Renal cortex interstitium (tissue), 15 donors: ENCODE measurements at places on chromosomes 1 and 21. TPM values are rescaled to one million over a fixed set of nuclear protein-coding genes. Genes with fewer than 3 reads are reported as not detected.

The TAS1R1 gene
- not detected for polyA plus RNA-seq

GRCh38 chr21:31446226-31446855 lies 102.3 kb upstream of the TIAM1 start:
- DNase-seq, result no peak

The TSACC gene
- 0.82 TPM for polyA plus RNA-seq

The CFAP45 gene
- 4.4 TPM for polyA plus RNA-seq

GRCh38 chr1:9651565-9652378 lies at the start of gene PIK3CD:
TSS of gene PIK3CD (plus strand) at chr1:9651731. CDS start at chr1:9710456, 58,725 bp downstream.
- no peak for DNase-seq

- no peak for DNase-seq
Observed at GRCh38 chr1:164583835-164584539, 25.0 kb downstream of the PBX1 start.

The PDC gene
- 0.39 TPM for polyA plus RNA-seq

The SERPINC1 gene
- 0.40 TPM for polyA plus RNA-seq

DNA sequence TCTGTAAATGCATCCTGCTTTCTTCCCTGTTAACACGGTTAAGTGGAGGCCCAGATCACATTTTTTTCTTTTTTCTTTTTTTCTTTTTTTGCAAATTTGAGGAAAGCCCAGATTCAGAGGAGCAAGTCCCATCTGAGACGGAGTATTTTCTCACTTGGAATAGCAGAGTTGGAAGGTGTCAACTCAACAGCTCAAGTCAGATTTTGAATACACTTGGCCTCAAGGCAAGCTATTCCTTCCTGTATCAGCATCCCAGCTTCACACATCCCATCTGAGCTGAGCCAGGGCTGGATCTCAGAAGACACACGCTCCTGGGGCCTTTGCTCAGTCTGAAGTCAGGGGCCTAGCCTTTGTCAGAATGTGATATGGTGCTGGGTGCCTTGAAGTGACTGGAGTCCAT lies 11.5 kb upstream of the TNR start:
- no peak for DNase-seq

DNA sequence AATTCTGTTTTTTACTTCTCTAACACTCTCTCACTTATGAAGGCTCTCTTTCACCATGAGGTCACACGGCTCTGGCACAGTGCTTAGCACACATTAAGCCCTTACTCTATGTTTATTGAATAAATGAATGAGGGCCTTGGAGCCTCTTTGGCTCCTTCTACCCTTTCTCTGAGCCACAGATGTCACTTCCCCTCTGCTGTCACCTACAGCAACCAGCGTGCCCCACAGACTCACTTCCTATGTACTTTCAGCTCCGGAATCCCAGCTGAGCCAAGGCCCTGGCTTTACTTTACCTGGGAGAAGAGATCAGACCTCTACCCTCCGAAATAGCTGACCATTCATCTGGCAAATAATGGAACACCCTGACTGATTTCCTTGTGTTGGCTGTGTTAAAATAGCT lies 53.7 kb upstream of the HMCN1 start:
- DNase-seq, result no peak

The OVAAL gene
- polyA plus RNA-seq, result not detected

GRCh38 chr1:1206376-1206965 lies at the start of gene TNFRSF18:
TSS of gene TNFRSF18 (minus strand) at chr1:1206592. CDS start at chr1:1206571, 21 bp downstream.
- no peak for DNase-seq

The HSD3B2 gene
- 1.0 TPM for polyA plus RNA-seq

DNA sequence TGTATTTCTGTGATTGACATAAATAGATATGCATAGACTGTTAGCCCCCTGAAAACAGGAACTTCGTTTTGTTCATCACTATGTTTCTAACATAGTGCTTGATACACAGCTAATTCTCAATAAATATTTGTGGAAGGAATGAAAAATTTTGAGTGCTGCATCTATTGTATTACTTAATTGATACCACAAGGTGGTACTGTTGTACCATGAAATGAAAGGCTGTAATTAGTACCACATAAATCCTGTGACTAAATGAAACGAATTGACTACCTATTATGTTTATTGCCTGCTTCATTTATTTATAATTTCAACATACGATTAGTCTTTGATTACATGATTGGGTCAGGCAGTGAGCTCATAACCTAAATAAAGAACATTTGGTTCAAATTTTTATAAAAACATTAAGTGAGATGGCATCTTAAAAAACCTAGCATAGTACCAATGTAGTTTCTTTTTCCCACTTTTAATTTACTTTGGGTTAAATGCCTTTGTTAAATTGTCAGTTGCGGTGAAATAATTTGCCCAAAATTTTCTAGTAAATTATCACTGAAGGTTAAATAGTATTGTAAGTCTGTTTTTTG lies 15.0 kb upstream of the TGFB2 start:
- no peak for DNase-seq

DNA sequence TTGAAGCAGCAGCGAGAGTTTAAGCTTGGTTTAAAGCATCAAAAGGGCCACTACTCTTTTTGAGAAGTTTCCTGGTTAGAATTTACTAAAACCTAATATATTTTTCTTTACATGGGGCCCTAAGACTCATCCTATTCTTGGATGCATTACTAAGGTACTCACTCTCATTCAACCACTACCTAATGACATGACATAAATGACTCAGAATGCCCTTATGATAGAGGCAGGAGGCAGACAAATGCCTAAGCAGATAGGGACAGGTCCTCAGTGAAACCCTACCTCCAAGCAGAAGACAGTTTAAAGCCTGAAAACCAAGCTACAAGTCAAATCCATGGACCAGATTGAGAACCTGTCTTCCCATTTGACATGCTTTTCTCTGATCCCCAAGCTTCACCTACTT lies 34.3 kb upstream of the SLC35A3 start:
- no peak for DNase-seq

The ST6GALNAC5 gene
- 2.4 TPM for polyA plus RNA-seq

The HENMT1 gene
- polyA plus RNA-seq, result 11.6 TPM

DNA sequence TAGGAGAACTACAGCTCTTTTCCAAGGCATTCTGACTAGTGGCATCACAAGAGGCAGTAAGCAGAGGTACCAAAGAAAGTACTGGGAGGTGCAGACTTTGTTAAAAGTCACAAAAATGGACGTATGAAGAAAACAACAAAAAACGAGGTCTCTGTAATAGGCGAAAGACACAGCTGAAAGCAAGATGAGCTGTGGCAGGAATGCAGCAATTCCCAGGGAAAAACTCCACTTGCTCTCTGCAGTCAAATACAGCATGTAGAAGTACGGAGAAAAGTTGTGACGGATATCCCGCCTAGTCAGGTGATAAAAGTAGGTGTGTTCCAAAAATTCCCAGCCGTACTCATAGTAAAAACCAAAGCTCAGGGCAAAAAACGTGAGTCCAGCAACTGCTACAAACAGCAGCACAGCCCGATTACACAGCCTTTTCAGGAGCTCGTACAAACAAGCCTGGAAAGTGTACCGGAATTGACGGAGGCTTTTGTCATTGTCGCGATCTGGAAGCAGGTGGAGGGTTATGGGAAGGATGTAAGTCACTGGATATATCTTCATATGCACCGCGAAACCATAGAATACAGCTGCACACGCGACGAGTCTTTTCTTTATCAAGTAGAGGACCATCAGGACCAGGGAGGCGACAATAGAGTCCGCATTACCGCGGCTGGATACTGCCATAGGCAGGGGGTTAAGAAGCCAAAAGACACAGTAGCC lies 979 bp downstream of the PIGM start:
- DNase-seq, result peak; percentile 4

- no peak for DNase-seq
Observed at GRCh38 chr1:158681606-158682005, 4.9 kb downstream of the SPTA1 start.

The MATN1 gene
- polyA plus RNA-seq, result 0.34 TPM

DNA sequence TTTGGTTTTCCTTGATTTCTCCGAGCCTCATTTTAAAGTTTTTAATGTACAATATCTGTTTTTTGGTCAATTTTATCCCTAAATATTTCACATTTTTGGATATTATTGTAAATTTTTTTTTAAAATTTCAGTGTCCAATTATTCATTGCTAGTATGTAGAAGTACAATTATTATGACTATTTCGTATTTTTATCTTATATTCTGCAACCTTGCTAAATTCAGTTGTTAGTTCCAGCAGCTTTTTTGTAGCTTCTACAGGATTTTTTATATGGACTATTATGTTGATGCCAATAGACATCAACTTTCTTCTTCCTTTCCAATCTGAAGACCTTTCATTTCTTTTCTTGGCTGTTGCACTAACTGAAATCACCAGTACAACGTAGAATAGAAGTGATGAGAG lies 4.1 kb upstream of the PLA2G2F start:
- no peak for DNase-seq

The SPRR2F gene
- polyA plus RNA-seq, result not detected

DNA sequence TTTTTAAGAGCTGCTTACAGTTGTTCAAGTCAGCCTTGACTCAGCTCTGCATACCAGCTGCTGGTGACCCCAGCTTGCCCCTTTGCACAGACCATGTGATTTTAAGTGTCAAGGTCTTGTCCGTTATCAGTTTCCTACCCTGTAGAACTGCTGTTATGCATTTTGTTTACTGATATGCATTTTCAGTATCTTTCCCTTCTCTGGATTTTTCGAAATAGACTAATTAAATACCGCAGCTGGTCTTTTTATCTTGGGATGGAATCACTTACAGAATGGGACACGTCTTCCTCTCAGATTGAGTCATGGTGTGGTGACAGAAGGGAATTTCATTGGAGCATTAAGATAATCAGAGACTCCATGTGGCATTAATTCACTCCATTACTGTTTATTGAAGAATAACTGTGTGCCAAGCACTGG lies 145.6 kb downstream of the FMN2 start:
- DNase-seq, result no peak

The PTCH2 gene
- 5.5 TPM for polyA plus RNA-seq

The MAP10 gene
- 7.3 TPM for polyA plus RNA-seq

DNA sequence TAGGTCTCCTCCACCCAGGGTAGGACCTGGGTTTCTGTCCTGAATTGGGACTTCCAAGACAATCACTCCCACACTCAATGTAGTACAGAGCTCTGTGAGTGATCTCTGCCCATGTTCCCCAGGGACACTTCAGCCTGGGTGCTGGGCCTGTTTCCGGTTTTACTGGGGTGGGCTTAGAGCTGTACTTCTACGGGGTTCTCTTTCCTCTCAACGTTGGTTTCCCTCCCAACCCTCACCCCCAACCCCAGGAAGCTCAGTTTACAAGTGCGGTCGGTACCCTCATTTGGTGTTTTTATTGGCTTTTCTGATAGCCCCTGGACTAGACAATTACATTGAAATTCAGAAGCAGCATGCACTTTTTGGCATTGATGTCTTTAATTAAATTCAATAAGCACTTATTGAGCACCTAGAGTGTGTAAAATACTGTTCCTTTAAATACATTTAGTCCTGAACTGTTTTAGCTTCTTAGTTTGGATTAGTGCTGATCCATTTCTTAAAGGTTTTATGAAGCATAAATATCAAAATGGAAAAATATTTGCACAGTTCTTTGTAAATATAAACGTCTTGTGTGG lies 542 bp upstream of the XPR1 start:
- DNase-seq, result no peak

The SAMD13 gene
- polyA plus RNA-seq, result 5.4 TPM

DNA sequence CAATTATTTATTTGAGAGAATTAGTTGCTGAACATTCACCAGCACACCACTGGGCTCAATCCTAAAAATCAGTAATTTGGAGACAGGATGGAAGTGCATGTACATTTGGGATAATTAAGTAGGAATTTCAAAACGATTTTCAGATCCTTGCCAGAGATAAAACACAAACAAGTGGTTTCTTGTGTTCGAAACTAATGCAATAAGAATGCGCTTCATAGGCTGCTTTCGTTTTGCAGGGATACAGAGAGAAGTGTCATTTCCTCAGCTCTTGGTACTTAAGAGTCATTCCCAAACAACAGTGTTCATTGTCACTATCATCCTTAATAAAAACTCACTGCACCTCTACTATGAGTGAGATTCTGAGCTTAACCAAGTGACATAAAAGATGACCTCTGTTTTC lies 20.6 kb upstream of the USP24 start:
- DNase-seq, result no peak

GRCh38 chr1:43065616-43066399 lies 106.3 kb downstream of the EBNA1BP2 start:
- DNase-seq, result no peak

The ZNF691 gene
- polyA plus RNA-seq, result 21.1 TPM

DNA sequence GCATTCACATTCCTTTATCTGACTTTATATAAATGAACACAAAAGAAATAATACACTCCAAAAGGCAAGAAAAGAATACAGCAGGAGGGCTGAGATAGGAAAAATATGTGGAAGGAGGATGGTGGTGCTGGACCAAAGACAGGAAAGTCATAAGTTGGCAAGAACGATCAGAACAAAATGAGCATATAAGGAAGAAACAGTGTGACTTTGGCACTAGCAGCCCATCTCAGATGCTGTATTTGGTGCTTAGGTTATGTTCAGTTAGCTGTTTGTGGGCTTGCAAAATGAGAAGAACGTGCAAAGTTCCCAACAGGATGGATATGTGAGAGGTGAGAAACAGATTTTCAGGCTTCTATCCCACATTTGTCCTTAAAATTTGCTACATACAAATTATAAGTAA lies 719.8 kb upstream of the ADGRL4 start:
- DNase-seq, result no peak

The HFM1 gene
- polyA plus RNA-seq, result 10.2 TPM

- DNase-seq, result no peak
Observed at GRCh38 chr1:213852107-213852506, 135.7 kb upstream of the PROX1 start.

The NOS1AP gene
- 18.0 TPM for polyA plus RNA-seq

DNA sequence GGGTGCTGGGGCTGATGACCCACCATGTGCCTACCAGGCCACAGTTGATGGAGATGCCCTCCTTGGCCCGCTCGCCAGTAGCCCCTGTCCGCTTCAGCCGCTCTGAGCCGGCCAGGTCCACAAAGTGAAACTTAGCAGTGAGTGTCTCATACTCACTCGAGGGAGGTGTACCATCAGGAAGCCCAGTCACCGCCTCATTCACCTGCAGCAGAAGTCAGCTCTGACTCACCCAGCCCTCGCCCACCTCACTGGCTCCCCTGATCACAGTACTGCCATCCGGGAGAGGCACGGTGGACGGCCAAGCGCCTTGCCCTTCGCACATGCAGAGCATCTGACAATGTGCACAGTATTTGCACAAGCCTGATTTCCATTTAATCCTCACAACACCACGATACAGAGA lies 18.8 kb downstream of the KIF21B start:
- no peak for DNase-seq

- DNase-seq, result no peak
Observed at GRCh38 chr1:94358630-94359599, 59.3 kb upstream of the ABCD3 start.

DNA sequence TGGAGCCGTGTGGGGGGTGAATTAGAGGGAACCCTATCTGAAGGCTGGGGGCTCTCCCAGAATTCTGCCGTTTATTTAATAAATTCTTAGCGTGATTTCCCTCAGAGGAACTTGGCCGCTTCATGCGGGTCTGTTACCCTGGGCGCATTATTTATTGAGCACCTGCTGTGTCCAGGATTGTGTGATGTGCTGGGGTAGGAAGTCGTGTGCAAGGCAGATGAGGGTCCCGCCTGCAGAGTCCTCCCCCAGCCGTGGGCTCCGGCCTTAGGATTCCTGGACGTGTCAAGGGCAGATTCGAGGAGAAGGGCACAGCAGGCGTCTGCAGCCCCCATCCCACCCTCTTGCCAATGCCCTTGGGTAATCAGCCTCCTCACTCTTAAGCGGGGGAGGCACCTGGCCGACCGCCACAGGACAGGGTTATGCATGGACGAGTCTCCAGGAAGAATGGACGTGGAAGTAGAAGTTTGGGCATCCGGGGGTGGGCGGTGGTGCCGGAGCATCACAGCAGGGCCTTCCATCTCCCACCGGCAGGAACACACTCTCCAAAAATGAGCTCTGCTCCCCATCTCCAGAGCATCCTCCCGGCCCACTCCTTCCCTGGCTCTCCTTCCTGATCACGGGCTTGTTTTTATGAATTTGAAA lies 233.3 kb upstream of the C1orf174 start:
- DNase-seq, result no peak

- no peak for DNase-seq
Observed at GRCh38 chr1:15329104-15329820, 80.4 kb upstream of the EFHD2 start.
